ENCODE measurements at places on chromosomes 11 and 22.

- DNase-seq = peak; percentile 67
These were observed 40.8 kb downstream of the TBC1D22A start for GRCh38 chr22:46803031-46803880.

GRCh38 chr11:117601006-117601708, 195.9 kb downstream of the DSCAML1 start:
- no peak for DNase-seq

GRCh38 chr11:71139516-71140205, 112.7 kb downstream of the SHANK2 start:
- DNase-seq = no peak

DNA sequence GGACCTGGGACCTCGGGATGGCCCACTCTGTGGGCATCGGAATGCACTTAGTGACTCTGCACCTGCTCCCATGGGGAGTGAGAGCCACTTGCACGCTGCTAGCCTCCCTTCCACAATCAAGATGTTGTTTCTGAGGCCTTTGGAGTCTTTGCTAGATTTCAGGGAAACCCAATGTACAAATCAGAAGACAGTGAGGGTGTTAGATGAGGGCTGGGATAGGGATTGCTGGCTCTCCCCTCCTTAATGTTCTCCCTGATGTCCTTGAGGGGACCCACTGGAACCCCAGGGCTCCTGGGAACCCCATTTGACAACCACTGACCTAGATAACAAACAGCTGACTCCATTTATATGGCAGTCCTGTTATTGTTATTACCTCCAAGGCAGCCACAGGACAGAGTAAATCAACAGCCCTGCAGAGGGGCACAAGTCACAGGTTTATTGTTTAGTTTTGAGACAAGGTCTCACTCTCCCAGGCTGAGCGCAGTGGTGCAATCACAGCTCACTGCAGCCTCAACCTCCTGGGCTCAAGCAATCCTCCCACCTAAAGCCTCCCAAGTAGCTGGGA, 31.3 kb upstream of the COMT start:
- DNase-seq = no peak

DNA sequence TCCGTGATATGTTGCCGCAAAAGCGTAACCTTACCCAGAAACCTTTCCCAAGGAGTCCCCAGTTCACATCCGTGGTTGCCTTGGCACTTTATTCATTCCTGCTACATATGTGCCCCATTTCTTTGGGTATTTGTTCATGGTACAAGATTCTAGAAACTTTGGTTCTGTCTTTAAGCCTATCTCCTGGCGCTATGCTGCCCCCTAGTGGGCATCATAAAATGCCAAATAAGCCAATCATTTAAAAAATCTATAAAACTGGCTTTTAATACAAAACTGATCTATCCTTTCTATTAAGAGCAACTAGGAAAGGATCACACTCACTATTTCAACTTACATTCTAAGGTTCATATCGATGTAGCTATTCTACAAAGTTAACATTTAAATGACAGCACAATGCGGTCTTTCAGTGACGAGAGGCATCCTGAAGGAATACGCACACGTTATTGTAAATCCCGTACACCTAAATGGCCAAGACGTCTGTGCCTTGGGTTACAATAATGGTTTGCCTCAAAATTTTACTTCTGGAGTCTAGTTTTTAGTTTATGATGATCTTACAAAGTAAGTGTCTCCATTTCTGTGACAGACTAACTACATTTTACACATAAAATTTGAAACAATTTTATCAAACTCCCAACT, 16.2 kb downstream of the PIWIL3 start:
- DNase-seq = peak; percentile 9

GRCh38 chr11:69486773-69487291, 5.4 kb downstream of the LINC01488 start:
- no peak for DNase-seq

DNA sequence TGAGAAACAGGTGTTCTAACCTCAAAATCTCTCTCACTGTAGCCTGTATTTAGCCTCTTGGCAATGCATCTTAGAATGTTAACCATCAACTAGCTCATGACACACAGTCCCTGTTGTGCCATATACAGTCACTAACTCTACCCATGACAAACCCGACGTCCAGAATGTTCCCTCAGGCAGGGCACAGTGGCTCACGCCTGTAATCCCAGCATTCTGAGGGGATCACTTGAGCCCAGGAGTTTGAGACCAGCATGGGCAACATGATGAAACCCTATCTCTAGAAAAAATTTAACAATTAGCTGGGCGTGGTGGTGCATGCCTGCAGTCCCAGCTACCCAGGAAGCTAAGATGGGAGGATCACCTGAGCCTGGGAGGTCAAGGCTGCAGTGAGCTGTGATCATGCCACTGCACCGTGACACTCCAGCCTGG, 18.2 kb upstream of the CCDC34 start:
- DNase-seq = no peak

GRCh38 chr22:26536056-26536761, 23.9 kb upstream of the TFIP11 start:
- DNase-seq = no peak

- DNase-seq = no peak
These were observed 24.1 kb downstream of the RELT start for GRCh38 chr11:73400293-73400692.

DNA sequence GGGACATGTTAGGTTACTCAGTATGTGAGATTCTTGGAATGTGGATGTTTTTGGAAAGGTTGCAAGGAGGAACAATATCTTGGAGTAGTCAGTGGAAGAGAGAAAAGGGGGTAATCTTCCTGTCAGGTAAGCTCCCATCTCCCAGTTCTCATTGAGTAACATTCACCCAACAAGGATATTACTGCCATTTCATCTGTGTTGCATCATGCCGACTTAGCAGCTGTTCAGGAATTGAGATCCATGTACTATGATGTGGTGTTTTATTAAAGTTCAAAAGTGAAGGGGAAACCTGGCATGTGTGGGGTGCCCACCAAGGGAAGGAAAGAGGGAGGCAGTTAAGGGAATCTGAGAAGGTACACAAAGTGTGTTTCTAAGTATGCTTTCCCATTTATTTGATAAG, 58.4 kb upstream of the RASSF10 start:
- DNase-seq = no peak

DNA sequence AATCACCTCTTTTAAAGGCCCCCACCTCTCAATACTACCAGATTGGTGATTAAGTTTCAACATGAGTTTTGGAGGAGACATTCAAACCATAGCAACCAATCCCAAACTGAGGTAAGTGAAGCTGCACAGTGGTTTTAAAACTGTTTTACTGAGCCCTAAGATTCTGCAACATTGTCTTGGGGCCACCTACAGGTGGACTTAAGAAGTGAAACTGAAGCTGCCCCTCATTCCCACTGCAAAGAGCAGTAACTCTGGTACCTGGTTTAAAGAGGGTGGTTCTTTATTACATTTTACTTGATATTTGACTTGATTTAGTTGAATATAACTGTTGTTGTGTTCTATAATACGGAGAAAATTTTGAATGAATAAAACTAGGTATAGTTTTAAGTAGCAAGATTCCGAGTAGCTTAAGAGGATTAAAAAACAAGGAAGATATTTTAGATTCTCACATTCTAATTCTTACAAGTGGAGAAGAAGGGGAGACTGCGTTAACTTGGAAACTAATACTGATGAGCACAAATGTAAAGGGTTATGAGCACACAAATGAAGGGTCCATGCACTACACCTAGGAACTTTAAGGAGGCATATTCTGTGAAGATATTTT, 26.7 kb downstream of the SYT9 start:
- DNase-seq = no peak

- no peak for DNase-seq
These were observed 48.6 kb upstream of the UCP3 start for GRCh38 chr11:74057249-74058151.

- no peak for DNase-seq
These were observed 225.4 kb downstream of the CNTN5 start for GRCh38 chr11:99246199-99246598.
